ENCODE measurements at places on chromosomes 12 and 14. TPM values are rescaled to one million over a fixed set of nuclear protein-coding genes. Genes with fewer than 3 reads are reported as not detected.

The KLRC3 gene
- total RNA-seq = not detected

The KLRG1 gene
- 2.1 TPM for total RNA-seq

The CCDC175 gene
- not detected for total RNA-seq

DNA sequence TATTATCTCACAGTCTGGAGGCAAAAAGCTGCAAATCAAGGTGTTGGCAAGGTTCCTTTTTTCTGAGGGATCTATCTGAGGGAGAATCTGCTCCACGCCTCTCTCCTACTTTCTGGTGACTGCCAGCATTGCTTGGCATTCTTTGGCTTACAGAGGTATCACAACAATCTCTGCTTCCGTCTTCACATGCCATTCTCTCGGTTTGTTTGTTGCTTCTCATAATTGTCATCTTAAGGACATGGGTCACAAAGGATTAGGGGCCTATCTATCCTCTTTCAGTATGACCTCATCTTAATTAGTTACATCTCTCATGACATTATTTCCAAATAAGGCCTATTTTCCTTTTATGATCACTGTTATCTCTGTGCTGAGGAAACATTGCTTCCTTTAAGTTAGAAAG is 345.0 kb downstream of the FOXG1 start:
- H3K4me3 ChIP-seq = no peak overlapping the region
- H3K36me3 ChIP-seq = no peaks in the 10 kb centered on the region
- no peaks in the 10 kb centered on the region for H3K27me3 ChIP-seq
- DNase-seq = no peak
- H3K4me1 ChIP-seq = no peaks in the 10 kb centered on the region
- no peak overlapping the region for H3K27ac ChIP-seq

DNA sequence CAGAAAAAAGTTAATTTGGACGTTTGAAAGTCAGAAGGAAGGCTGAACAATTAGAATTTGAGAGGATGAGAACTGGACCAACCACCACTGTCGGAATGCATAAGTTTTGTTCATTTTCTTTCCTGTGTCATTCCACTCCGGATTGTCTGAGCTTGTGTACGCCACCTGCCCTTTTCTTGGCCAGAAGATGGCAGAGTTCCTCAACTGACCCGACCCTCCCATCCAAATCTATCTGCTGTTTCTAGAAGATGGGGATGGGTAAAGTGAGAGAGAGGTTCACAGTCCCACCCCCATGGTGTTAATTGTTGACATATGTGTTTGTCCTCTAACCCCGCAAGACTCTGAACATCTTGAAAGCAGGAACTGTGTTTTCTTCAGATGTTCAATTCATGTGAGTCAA is 388.0 kb downstream of the VRK1 start:
- no peaks in the 10 kb centered on the region for H3K27me3 ChIP-seq
- no peak for DNase-seq
- H3K4me3 ChIP-seq = no peak overlapping the region
- H3K4me1 ChIP-seq = no peaks in the 10 kb centered on the region

- no peak for DNase-seq
- peaks cover 2% of the 10 kb centered on the region for H3K27me3 ChIP-seq
- H3K27ac ChIP-seq = no peak overlapping the region
- no peaks in the 10 kb centered on the region for H3K36me3 ChIP-seq
- H3K4me3 ChIP-seq = no peak overlapping the region
Observed at GRCh38 chr12:15318841-15319240, 3.5 kb upstream of the PTPRO start.

GRCh38 chr12:101764051-101764792 is 25.0 kb upstream of the SYCP3 start:
- H3K4me3 ChIP-seq = no peak overlapping the region
- no peaks in the 10 kb centered on the region for H3K4me1 ChIP-seq
- H3K36me3 ChIP-seq = no peaks in the 10 kb centered on the region
- DNase-seq = no peak
- no peaks in the 10 kb centered on the region for H3K27me3 ChIP-seq
- H3K27ac ChIP-seq = no peak overlapping the region

GRCh38 chr12:120726510-120726793 is 826 bp downstream of the ACADS start:
- H3K36me3 ChIP-seq = peaks cover 5% of the 10 kb centered on the region
- peak overlapping the region; percentile 59 for H3K4me3 ChIP-seq
- H3K27me3 ChIP-seq = no peaks in the 10 kb centered on the region

GRCh38 chr12:109783965-109784244 is 49.3 kb downstream of the TRPV4 start:
- no peak for DNase-seq
- H3K36me3 ChIP-seq = no peaks in the 10 kb centered on the region
- no peak overlapping the region for H3K27ac ChIP-seq
- no peaks in the 10 kb centered on the region for H3K4me1 ChIP-seq
- peaks cover 4% of the 10 kb centered on the region for H3K27me3 ChIP-seq

DNA sequence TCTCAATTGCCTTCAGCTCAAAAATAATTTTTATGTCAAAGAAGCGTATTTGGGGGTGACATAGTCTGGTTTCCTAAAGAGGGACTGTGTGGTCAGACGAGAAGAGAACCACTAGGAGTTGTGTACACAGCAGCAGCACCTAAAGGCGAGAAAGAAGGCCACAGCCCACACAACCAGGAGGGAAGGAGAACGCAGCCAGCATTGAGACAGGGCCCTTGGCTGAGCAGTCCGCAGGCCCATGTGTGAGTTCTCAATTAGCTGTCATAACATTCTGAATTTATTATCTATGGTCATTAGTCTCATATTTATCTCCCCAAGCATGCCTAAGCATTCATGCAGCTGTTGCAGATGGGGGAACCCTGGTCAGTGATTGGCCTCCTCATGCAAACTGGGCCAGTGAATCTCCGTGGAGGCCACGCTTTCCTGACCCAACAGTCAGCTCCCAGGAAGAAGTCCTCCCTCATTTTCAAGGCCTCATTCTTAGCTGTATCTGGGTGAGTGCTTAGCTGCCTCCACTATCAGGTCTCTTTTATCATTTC is 81.2 kb upstream of the ATF7IP start:
- DNase-seq = peak; percentile 40
- no peaks in the 10 kb centered on the region for H3K36me3 ChIP-seq
- no peaks in the 10 kb centered on the region for H3K27me3 ChIP-seq
- peak overlapping the region; percentile 98 for H3K27ac ChIP-seq
- H3K4me1 ChIP-seq = peaks cover 29% of the 10 kb centered on the region

DNA sequence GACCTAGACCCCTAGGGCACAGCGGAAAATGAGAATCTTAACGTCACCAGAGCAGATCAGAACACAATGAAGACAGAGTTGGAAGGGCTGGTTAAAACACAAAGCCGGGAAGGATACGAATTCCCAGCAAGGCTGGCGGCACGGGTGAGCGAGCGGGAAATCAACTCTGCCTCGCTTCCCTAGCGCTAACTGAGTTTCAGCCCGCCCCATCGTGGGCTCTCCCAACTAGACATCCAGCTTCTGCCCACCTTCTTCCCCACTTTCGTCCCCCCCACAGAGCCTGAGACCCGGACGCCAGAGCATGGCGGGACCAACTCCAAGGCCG is 377 bp downstream of the CCNT1 start:
- H3K36me3 ChIP-seq = no peaks in the 10 kb centered on the region
- peak overlapping the region; percentile 96 for H3K27ac ChIP-seq
- H3K27me3 ChIP-seq = no peaks in the 10 kb centered on the region
- DNase-seq = no peak

DNA sequence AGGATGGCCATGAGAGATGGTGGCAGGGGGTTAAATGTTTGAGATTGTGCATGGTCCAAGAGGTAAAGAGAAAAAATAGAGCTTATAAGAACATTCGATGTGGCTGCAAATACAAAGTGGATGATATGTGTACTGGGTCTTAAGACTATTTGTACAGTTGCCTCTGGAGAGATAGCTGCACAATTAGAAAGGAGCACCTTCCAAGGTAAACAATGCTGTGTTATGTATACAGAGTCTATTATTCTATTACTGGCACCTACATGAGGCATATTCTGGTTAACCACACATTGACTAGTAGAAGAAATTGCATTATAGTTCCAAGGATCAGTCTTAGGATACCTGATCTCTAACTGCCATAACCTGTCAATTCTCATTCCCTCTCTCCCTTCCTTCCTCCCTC is 238.0 kb upstream of the FOXN3 start:
- H3K4me1 ChIP-seq = no peaks in the 10 kb centered on the region
- no peaks in the 10 kb centered on the region for H3K36me3 ChIP-seq
- no peak overlapping the region for H3K4me3 ChIP-seq
- no peaks in the 10 kb centered on the region for H3K27me3 ChIP-seq
- H3K27ac ChIP-seq = no peak overlapping the region

DNA sequence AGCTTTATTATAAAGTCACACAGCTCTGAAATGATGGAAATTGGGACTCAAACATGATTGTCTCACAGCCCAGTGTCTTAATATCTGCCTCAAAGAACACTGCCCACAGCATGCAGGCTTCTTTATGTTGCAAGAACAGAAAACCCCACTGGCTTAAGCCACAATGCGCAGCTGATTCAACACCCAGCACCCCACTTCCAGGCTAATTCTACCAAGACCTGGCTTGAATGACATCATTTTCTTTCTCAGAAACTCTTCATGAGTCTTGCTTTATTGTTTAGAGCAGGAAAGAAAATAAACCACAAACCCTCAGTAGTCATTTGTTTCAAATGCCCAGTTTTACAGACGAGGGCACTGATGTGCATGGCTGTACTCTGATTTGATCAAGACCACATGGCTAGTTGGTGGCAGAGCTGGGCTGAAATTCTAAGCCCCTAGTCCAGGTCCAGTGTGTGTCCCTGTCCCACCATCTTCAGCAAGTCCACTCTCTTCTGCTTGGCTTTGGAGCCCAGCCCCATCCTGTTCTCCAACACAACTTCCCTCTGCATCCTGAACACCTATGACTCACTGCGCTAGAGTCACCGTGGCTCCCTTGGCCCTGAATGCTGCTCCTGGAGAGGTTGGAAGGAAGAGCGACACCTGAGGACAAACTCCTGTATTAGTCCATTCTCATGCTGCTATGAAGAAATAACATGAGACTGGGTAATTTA is 50.3 kb upstream of the SRSF5 start:
- H3K27me3 ChIP-seq = no peaks in the 10 kb centered on the region
- H3K4me3 ChIP-seq = no peak overlapping the region
- H3K36me3 ChIP-seq = peaks cover 12% of the 10 kb centered on the region

DNA sequence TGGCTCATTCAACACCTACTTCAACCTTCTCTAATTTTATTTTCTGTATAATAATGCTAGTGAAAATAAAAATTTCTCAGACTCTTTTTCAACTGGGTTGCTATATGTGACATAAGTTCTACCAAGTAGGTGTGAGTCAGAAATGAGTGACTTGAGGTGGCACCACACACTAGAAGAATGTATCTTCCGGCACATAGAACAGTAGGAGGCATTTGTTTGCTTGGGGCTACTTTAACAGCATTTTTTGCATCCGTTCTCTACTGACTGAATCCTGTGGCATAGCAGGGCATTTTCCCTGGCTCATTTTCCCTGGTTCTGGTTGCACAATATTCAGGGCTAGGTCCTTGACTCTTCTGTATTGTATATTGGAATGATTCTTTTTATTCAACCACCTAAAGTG is 194.0 kb upstream of the SLC16A7 start:
- H3K4me1 ChIP-seq = no peaks in the 10 kb centered on the region
- no peak overlapping the region for H3K4me3 ChIP-seq
- H3K27ac ChIP-seq = no peak overlapping the region
- DNase-seq = no peak
- H3K27me3 ChIP-seq = no peaks in the 10 kb centered on the region

GRCh38 chr14:74302152-74302628 is 544 bp downstream of the ABCD4 start:
- no peaks in the 10 kb centered on the region for H3K4me1 ChIP-seq
- peak overlapping the region; percentile 93 for H3K4me3 ChIP-seq
- H3K36me3 ChIP-seq = no peaks in the 10 kb centered on the region

DNA sequence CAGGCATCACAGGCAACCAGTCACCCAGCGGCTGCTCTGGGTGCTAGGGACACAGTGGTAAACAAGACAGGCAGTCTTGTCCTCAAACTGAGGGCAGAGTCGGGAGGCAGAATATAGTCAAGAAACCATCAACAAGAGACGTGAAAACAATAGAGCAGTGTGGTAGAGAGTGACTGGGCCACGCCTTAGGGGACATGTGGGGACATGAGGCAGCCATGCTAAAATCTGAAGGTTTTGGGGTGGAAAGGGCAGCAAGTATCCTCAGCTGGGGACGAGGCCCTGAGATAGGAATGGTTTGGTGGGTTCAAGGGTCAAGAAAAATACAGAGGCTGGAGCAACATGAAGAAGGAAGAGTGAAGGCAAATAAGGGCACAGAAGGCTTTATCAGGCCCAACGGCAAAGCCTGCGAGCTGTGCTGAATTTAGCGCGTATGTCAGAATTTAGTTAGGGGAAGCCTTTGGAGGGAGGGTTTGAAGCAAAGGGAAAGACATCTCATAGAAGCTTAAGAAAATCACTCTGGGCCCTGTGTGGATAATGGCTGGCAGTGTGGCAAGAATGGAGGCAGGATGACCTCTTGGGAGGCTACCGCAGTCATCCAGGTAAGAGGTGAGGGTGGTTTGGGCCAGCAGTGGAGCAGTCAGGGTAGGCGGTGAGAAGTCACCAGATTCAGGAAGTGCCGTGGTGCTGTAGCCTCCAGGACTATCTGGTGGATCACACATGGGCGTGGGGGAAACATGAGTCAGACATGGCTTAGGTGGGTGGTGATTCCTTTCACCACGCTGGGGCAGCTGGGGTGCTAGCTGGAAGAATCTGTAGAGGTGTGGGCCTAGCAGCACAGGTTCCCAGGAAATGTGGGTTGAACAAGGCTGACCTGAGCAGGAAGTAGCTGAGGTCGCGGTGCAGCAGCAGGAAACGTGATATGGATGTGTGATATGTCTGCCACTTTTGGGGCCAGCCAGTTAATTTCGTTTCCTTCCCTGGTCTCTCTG is 3.0 kb downstream of the EVL start:
- H3K27me3 ChIP-seq = no peaks in the 10 kb centered on the region
- H3K4me1 ChIP-seq = peaks cover 73% of the 10 kb centered on the region
- peak overlapping the region; percentile 75 for H3K4me3 ChIP-seq
- H3K36me3 ChIP-seq = no peaks in the 10 kb centered on the region
- peak; percentile 89 for DNase-seq

GRCh38 chr14:52089218-52089617 is 20.4 kb upstream of the NID2 start:
- H3K27me3 ChIP-seq = no peaks in the 10 kb centered on the region
- H3K4me1 ChIP-seq = no peaks in the 10 kb centered on the region
- H3K36me3 ChIP-seq = no peaks in the 10 kb centered on the region
- no peak overlapping the region for H3K4me3 ChIP-seq
- DNase-seq = no peak

DNA sequence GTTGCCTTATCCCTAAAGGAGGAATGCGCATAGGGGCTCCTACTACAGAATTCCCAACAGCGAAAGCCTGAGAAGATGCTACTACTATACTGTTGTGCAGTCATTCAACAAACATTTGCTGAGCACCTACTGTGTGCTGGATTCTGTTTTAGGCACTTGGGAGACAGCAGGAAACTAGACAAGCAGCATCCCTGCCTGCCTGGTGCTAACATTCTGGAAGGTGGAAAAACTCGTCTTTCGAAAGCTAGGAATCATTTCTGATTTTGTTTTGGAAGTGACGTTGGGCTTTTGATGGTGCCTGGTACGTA is 131.5 kb upstream of the NCOR2 start:
- peaks cover 2% of the 10 kb centered on the region for H3K27me3 ChIP-seq
- no peak for DNase-seq
- H3K4me3 ChIP-seq = no peak overlapping the region
- H3K4me1 ChIP-seq = peaks cover 4% of the 10 kb centered on the region
- no peaks in the 10 kb centered on the region for H3K36me3 ChIP-seq
